ENCODE measurements at places on chromosomes 12 and 14.

DNA sequence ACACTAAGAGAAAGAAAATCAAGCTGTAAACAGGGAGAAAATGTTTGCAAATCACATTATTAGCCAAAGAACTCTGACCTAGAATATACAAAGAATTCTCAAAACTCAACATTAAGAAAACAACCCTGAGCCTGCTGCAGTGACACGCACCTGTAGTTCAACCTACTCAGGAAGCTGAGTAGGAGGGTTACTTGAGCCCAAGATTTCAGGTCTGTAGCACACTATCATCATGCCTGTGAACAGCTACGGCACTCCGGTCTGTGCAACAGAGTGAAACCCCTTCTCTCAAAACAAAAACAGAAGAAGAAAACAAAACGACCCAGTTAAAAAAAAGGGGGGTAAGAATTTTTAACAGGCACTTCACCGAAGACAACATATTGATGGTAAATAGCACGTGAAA, 20.8 kb downstream of the SAV1 start:
- DNase-seq = no peak

- DNase-seq = no peak
Measured at GRCh38 chr12:79140711-79141110, 276.1 kb downstream of the SYT1 start.

DNA sequence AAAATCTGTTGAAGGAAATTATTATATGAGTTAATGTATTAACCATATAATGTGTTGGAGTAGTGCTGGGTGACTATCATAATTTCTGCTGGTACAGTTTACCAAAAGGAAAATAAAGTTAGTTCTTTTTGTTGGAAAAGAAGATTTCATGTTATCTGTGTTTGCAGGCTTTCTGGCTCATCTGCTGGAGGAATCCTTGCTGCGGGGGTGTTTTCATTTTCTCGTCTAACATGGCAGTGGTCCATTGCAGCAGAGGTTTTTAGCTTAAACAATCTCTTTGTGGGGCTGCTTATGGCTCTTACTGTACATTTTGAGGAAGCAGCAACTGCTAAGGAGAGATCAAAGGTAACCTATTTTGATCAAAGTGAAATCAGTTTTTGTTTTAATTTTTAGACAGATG, 24.1 kb downstream of the TMEM260 start:
- no peak for DNase-seq

DNA sequence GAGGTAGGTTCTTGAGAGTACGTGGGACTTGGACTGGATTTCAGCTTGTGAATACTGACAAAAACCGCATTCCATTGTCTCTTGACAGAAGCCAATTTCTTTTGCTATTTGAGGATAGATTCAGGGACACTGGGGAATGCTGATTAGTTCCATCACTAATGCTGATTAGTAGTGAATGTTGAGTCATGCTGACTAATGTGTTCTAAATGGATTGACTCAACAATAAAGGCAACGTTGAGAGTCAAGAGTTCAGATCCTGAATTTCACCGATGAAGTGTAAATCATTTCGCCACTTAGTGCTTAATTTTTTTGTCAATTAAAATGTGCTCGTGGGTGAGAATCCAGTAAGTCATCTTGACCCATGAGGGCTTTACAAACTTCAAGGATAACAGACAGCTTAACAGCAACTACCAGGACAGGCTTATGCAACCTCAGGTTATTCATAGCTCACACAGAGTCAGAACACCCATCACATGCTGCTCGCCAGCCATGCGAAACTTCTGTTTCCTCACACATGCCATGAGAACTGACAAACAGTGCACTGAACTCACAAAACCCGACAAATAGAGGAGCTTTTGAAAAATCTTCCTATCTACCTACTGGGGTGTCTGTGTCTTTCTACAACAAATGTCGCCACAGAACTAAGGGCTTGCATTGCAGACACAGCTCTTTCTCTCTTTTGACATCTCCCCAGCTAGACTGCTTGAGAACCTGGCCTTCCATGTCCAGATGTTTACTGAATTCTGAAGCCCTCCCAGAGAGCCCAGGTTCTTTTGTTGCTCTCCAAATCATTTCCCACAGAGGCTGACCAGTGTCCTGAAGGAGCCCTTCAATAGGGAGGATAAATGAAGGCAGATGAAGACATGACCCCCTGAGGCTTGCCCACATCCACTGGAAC, 316.4 kb downstream of the ZFP36L1 start:
- DNase-seq = no peak

Data from natural killer cell (primary cell).